M059J (cell line): ENCODE measurements at places on chromosomes 3 and 15. TPM values are rescaled to one million over a fixed set of nuclear protein-coding genes. Genes with fewer than 3 reads are reported as not detected.
A peak's percentile ranks its signal among the peaks of the same experiment; 100 is the strongest.

The TM4SF18 gene
- total RNA-seq, result 19.7 and 25.4 TPM in 2 replicates

The EXD1 gene
- total RNA-seq, result not detected in 2 replicates

The MRPL47 gene
- 83.0 and 112 TPM in 2 replicates for total RNA-seq

GRCh38 chr15:68277131-68277602, 378 bp upstream of the FEM1B start:
- DNase-seq, result peak; percentile 25

The TERB2 gene
- not detected in 2 replicates for total RNA-seq

GRCh38 chr15:78311292-78311691, 11.9 kb upstream of the SKIC8 start:
- no peak for DNase-seq

- DNase-seq, result no peak
Observed at GRCh38 chr3:138367911-138368310, 19.5 kb downstream of the MRAS start.

The TBC1D23 gene
- 79.3 and 81.2 TPM in 2 replicates for total RNA-seq

- DNase-seq, result no peak
Observed at GRCh38 chr15:57090496-57090859, 172.0 kb downstream of the TCF12 start.

The WDR72 gene
- total RNA-seq, result not detected in 2 replicates

- DNase-seq, result no peak
Observed at GRCh38 chr3:51908026-51908425, 4.9 kb upstream of the IQCF1 start.

The XCR1 gene
- total RNA-seq, result not detected in 2 replicates

The CCR1 gene
- 5.6 and 7.3 TPM in 2 replicates for total RNA-seq

DNA sequence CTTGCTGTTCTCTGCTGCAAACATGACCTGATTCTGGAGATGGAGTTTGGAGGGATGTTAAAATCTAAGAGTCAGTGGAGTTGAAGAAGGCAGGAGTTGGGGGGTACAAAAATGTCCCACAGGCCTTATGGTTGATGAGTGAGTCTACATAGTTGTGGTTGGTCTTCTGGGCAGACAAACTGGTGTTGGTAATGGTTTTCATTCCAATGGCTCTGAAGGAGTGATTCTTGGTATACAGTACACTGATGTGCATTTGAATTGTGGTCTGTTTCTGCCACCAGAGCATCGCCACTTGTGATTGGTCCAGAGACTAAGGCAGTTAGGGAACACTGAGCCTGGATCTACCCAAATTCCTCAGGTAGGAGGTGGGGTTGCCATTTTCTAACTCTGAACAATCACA, 514.1 kb upstream of the CFAP20DC start:
- DNase-seq, result peak; percentile 85

The MESP2 gene
- total RNA-seq, result 0.15 and 0.62 TPM in 2 replicates

DNA sequence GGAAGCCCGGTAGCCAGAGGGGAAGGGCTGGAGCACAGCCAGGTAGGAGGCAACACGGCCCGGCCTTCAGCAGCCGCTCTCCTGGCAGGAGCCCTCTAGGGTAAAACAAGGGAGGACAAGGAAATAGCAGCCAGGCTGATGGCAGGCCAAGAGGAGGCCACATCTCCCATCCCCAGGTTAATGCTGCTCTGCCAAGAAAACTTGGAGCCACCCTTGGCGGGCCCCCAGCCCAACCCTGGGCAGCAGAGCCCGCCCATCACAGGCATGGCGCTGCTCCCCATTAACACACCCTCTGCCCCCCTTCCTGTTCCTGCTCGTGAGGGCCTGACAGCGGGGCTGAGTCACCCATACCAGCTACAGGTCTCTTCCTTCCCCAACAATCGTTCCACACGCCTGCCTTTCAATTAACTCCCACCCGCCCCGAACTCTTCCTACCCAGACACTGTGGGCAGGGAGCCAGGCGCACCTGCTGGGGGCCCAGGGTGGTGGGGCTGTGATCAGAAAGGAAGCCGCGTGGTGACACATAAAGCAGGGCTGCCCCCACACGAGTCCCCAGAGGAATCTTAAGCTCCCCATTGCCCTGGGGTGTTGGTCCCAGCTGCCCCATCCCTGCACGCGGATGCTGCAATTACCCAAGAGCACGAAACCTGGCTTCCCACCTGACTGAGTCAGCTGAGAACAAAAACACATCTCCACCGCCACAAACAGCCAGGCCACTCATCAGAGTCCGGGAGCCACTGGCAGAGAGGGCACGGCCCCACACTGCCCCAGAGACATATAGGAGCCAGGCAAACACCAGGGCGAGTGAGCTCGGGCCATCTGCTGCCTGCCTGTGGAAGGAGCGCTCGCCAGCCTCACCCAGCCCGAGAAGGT, at the start of gene C15orf62:
Gene C15orf62, plus strand, starts transcription at position 707 of the 873 bp plus-strand sequence. CDS start 516 bp downstream, outside the sequence.
- peak; percentile 96 for DNase-seq

DNA sequence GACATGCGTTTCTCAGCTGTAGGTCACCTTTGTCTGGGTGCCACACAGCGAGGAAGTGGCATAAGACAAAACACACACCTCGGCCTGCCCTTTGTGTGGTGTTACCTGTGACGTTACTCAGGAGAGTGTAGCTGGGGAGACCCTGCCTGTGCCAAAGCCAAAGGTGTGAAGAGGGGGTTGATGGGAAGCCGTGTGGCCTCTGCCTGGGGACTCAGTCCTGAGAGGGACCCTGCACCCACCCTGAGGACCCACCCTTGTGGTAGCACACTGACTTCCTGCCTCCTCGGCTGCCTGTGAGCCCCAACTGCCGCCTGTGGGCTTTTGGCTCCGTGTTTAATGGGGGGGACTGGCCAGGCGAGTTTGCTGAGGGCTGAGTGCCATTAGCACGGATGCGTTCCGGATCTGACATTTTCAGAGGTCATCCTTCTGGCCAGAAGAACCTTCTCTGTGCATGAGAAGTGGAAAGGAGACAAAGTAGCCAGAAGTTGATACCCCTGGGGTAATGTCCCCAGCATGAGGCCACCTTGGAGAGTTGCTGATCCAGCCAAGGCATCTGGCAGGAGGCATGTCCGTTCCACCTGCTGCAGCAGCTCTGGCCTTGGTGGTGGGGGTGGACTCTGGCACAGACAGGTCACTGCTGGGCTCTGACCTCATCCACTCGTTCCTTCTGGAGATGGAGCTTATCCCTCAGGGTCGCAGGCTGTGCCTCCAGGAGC, 51.8 kb upstream of the FURIN start:
- DNase-seq, result no peak
